ENCODE measurements at places on chromosomes 4 and X.

GRCh38 chrX:54560411-54560810 is 30.4 kb downstream of the GNL3L start:
- DNase-seq = no peak

- DNase-seq = peak; percentile 3
Observed at GRCh38 chr4:42596918-42597317, 60.0 kb downstream of the ATP8A1 start.

DNA sequence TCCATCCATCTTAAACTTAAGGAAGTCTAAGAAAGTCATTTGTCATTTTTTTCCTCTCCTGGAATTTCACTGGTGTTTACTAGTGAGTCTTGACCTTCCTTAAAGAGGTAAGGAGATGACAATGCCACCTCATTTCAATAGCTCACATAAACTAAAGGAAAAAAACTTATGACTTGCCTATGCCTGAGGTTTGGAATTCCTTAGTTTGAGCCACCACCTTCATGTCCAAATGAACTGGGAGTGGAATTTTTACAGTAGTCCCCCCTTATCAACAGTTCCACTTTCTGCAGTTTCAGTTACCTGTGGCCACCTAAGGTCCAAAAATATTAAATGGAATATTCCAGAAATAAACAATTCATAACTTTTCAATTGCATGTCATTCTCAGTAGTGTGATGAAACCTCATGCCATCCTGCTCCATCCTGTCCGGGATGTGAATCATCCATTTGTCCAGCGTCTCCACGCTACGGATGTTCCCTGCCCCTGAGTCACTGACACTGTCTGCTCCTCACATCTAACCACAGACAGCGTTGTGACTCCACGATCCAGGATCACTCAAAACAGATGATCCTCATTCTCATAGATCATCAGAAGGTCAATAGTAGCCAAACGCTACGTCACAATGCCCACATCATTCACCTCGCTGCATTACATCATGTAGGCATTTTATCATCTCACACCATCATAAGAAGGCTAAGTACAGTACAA is 177.4 kb downstream of the SH3KBP1 start:
- DNase-seq = no peak

- DNase-seq = no peak
Observed at GRCh38 chr4:153169776-153170175, 34.5 kb upstream of the TRIM2 start.

DNA sequence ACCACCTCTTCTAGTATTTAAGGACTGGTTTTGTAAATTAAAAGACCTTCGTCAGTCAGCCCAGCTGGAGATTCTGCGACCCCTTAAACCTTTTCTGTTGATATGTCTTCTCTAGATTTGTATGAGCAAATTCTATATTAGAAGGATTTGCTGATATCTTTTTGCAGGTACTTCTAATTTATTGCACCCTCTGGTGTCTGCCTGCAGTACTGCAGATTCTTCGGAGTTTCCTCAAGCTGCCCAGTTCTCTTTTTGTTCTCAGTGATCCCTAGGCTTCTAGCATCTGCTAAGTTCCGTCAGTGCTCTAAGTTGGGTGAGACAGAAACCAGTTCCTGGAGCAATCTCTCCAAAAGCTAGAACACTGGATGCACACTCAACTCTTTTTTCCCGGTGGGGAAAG is 545.2 kb downstream of the C4orf33 start:
- no peak for DNase-seq

GRCh38 chr4:78581618-78582017 is 30.0 kb downstream of the ANXA3 start:
- DNase-seq = no peak

DNA sequence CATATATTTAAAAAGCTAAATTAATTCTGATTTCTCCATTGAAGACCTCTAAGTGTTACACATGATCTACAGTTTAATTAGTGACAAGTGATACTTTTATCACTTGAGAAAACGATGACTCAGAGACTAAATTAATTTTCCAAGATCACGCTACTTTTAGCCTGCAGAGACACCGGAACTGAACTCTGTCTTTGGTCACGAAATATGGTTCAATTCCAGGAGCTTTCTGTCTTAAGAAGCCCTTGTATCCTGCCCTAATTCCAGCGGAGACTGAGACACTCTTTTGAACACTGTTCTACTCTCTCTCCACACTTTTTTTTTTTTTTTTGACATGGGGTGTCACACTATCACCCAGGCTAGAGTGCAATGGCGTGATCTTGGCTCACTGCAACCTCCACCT is 63.6 kb downstream of the IRF2 start:
- DNase-seq = no peak

- DNase-seq = no peak
Observed at GRCh38 chr4:163440040-163440439, 33.5 kb downstream of the TKTL2 start.

GRCh38 chr4:81650606-81651242 is 179.0 kb upstream of the RASGEF1B start:
- DNase-seq = no peak

Data from NCI-H1436 (cell line).